GM23338 (cell line): ENCODE measurements at places on chromosomes 12 and 14. TPM values are rescaled to one million over a fixed set of nuclear protein-coding genes. Genes with fewer than 3 reads are reported as not detected.
A peak's percentile ranks its signal among the peaks of the same experiment; 100 is the strongest.

GRCh38 chr12:67025543-67026114 is 243.5 kb upstream of the CAND1 start:
- H3K27me3 ChIP-seq: no peaks in the 10 kb centered on the region
- H3K4me3 ChIP-seq: no peak overlapping the region
- peak; percentile 75 for DNase-seq
- no peak overlapping the region for H3K27ac ChIP-seq

GRCh38 chr12:122840580-122841513 is 5.6 kb downstream of the HIP1R start:
- no peaks in the 10 kb centered on the region for H3K36me3 ChIP-seq
- no peak for DNase-seq
- H3K4me3 ChIP-seq: no peak overlapping the region

DNA sequence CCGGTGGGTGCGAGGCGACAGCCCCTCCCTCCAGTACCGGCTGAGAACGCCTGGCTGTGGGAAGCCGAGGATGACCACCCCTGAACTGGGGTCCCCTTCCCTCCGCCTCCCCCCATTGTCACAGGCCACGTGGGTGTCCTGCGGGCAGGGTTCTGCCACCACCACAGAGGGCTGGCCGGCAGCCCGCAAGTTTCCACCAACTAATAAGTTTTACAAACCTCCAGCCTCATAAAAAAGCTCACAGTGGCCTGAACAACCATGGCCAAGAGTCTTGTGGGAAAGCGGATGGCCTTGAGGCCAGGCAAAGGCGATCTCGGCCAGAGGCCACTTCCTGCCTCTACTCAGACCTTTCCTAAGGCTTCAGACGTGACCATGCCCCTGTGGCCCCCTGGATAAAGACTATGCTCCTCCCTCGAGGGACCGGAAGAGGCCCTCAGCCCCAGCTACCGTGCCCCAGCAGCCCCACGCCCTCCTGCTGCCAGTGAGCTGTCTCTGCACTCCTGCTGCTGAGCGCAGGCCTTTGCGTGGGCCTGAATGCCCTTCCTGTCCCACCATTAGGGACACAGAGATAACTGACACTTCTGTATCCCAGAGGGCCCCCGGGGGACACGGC is 46.1 kb upstream of the DLK1 start:
- no peaks in the 10 kb centered on the region for H3K36me3 ChIP-seq
- H3K27ac ChIP-seq: no peak overlapping the region
- no peaks in the 10 kb centered on the region for H3K27me3 ChIP-seq
- no peaks in the 10 kb centered on the region for H3K4me1 ChIP-seq
- no peak overlapping the region for H3K4me3 ChIP-seq
- DNase-seq: no peak

DNA sequence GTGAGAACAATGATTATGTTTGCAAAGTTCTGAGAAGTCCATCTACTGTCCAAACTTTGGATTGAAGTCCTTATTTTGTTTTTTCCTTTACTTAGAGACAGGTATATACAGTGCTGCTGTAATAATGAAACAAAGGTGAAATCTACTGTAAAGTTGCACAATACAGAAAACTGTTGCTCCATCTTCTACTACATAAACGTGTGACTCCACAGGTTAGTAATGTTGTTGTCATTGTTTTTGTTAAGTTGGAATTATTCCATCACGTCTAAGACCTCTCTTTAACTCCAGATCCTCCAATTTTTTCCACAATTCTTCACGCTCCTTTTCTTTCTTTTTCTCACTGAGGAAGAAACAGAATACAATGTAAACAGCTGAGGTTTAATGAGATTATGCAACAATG is 57.0 kb upstream of the GPHB5 start:
- H3K4me1 ChIP-seq: no peaks in the 10 kb centered on the region
- H3K36me3 ChIP-seq: peaks cover 4% of the 10 kb centered on the region; the same call in 1 of the 2 replicates
- H3K27me3 ChIP-seq: no peaks in the 10 kb centered on the region
- no peak overlapping the region for H3K4me3 ChIP-seq

- H3K36me3 ChIP-seq: no peaks in the 10 kb centered on the region
- no peaks in the 10 kb centered on the region for H3K27me3 ChIP-seq
- peak overlapping the region; percentile 82 for H3K4me3 ChIP-seq
- peaks cover 6% of the 10 kb centered on the region for H3K4me1 ChIP-seq
- H3K27ac ChIP-seq: peak overlapping the region; percentile 93
Observed at GRCh38 chr12:14769969-14770495, 33.2 kb downstream of the WBP11 start.

GRCh38 chr14:31229638-31230572 is 22.3 kb upstream of the HECTD1 start:
- 0 out of 2 replicates have a peak overlapping the region, but pooled peaks have one; percentile 12 for H3K4me3 ChIP-seq
- no peaks in the 10 kb centered on the region for H3K27me3 ChIP-seq
- H3K27ac ChIP-seq: no peak overlapping the region
- DNase-seq: peak; percentile 51
- no peaks in the 10 kb centered on the region for H3K36me3 ChIP-seq

DNA sequence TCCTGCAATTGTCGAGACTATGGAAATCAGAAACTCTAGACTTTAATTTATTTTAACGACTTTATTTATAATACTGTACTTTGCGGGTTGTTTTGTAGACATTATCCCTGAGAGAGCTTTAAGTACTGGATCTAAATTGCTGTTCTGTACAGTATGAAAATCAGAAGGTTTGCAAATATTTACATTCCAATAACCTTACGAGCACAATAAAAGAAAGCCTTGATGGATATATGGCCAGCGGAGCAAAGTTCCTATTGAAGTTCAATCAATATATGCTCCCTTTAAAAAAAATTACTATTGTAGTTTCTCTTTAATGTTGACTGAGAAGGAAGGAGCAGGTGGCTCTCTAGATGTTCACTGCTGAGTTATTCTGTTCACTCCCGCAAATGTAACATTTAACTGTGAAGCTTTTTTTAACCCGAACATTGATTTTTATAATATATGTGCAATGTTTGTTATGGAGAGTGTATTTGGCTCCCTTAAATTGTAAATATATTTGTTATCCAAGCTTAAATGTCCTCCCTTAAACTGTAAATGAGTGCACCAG is 235.3 kb downstream of the PLCZ1 start:
- H3K4me1 ChIP-seq: no peaks in the 10 kb centered on the region
- H3K27me3 ChIP-seq: no peaks in the 10 kb centered on the region
- no peak for DNase-seq
- H3K27ac ChIP-seq: no peak overlapping the region
- H3K36me3 ChIP-seq: no peaks in the 10 kb centered on the region
- H3K4me3 ChIP-seq: no peak overlapping the region

GRCh38 chr12:2853626-2854025 is 3.2 kb downstream of the TEX52 start:
- H3K27me3 ChIP-seq: no peaks in the 10 kb centered on the region
- H3K36me3 ChIP-seq: 0 out of 2 replicates have a peak, but pooled peaks cover 5% of the 10 kb centered on the region
- peak; percentile 95 for DNase-seq
- no peak overlapping the region for H3K4me3 ChIP-seq
- H3K27ac ChIP-seq: peak overlapping the region; percentile 0; the same call in 1 of the 2 replicates
- peaks cover 8% of the 10 kb centered on the region; the same call in 1 of the 2 replicates for H3K4me1 ChIP-seq

The SSPN gene
- 1.1 and 3.1 TPM in 2 replicates for total RNA-seq

The CKAP4 gene
- 54.8 and 58.8 TPM in 2 replicates for total RNA-seq

DNA sequence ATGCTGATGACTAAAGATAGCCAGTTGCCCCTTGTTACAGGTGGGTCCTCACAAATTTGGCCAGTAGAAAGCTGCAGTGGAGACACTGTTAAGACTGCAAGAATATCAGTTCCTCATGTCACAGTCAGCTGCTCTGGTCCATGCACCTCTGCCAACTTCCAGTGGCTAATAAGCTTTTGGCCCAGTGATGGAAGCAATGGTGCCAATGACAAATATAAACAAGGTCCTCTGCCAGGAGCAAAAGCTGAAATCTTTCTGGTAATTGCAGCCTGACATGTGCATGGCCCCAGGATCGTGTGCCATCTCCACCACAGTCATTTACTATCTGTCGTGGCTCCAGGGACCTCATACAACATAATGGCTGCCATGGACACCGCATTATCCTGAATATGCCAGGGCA is 85.4 kb upstream of the TMEM260 start:
- no peak overlapping the region for H3K4me3 ChIP-seq
- no peak for DNase-seq

DNA sequence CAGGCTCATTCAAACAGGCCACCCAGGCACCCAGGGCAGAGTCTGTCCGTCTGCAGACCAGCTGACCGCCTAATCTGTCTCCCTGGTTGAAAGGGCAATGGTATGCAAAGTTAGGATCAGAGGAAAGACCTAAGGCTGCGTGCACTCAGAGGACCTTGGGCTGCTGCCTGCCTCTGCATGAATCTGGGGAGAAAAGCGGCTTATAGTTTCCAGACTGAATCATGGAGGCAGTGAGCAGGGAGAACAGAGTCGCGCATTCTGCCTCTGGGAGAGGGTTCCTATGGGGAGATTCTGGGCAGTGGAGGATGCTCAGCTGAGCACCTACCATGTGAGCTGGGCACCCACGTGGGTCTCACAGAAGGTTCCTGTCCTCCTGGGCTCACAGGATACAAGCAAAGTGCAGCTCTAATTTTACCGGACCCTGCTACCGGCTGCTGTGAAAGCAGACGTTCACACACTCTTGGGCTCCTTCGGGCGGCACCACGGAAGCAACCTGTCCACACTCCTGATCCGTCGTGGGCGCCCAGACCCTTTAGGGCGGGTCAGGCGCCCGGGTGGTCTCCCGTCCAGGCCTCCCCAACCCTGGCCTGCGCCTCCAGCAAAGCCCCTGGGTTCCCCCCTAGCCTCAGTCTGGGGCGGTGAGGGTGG is 772 bp downstream of the SCARB1 start:
- peak overlapping the region; percentile 88 for H3K4me3 ChIP-seq
- H3K27me3 ChIP-seq: 0 out of 2 replicates have a peak, but pooled peaks cover 3% of the 10 kb centered on the region
- 0 out of 2 replicates have a peak, but pooled peaks cover 5% of the 10 kb centered on the region for H3K36me3 ChIP-seq
- H3K4me1 ChIP-seq: peaks cover 24% of the 10 kb centered on the region
- no peak overlapping the region for H3K27ac ChIP-seq

The PPFIA2 gene
- 5.9 and 7.2 TPM in 2 replicates for total RNA-seq

- no peak for DNase-seq
- H3K27ac ChIP-seq: no peak overlapping the region
- no peaks in the 10 kb centered on the region for H3K36me3 ChIP-seq
- H3K4me3 ChIP-seq: peak overlapping the region; percentile 74; the same call in 1 of the 2 replicates
- H3K4me1 ChIP-seq: peaks cover 27% of the 10 kb centered on the region
Observed at GRCh38 chr14:104794099-104794498, 1.4 kb downstream of the AKT1 start.

The RGS6 gene
- total RNA-seq: 0.83 and 2.4 TPM in 2 replicates

The HHIPL1 gene
- total RNA-seq: 1.6 and 2.0 TPM in 2 replicates

The SPATS2 gene
- 20.6 and 28.1 TPM in 2 replicates for total RNA-seq

GRCh38 chr12:5489760-5490406 is 58.0 kb downstream of the NTF3 start:
- DNase-seq: no peak
- H3K36me3 ChIP-seq: no peaks in the 10 kb centered on the region
- no peaks in the 10 kb centered on the region for H3K4me1 ChIP-seq
- H3K27me3 ChIP-seq: no peaks in the 10 kb centered on the region
- H3K27ac ChIP-seq: no peak overlapping the region
- no peak overlapping the region for H3K4me3 ChIP-seq

GRCh38 chr14:56826214-56826613 is 15.9 kb upstream of the OTX2 start:
- H3K27ac ChIP-seq: no peak overlapping the region

DNA sequence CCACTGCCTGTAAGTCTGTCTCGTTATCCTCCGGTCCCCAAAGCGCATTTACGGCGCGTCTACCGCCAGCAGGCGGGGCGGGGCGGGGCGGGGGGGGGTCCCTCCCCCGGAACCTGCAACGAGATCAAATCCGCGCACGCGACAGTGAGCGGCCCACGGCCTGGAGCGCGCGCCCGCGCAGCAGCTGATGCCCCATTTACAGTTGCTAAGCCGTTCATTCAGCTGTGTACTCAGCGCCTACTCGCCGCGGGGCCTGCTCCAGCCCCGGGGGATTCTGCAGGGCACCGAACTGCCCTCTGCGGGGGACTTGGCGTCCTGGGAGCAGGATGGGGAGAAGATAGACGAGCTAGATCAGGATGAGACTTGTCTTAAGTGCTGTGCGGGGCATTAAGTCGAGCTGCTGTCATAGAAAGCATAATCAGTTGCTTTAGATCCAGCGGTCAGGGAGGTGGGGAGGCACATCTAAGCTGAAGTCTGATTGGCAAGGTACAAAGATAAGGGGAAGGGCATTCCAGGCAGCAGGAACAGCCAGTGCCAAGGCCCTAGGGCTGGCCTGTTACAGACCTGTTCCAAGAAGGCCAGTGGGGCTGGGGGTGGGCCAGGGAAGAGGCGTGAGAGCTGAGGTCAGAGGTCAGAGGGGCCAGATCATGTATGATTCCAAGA is 1.4 kb upstream of the CCDC85C start:
- H3K27ac ChIP-seq: no peak overlapping the region
- H3K27me3 ChIP-seq: peaks cover 50% of the 10 kb centered on the region
- H3K36me3 ChIP-seq: no peaks in the 10 kb centered on the region

GRCh38 chr12:14921218-14921617 is 17.1 kb downstream of the ERP27 start:
- H3K4me1 ChIP-seq: no peaks in the 10 kb centered on the region
- no peak overlapping the region for H3K27ac ChIP-seq
- H3K27me3 ChIP-seq: no peaks in the 10 kb centered on the region
- no peaks in the 10 kb centered on the region for H3K36me3 ChIP-seq

The FBLN5 gene
- 2.0 and 4.9 TPM in 2 replicates for total RNA-seq

GRCh38 chr12:115968211-115968610 is 309.3 kb downstream of the MED13L start:
- no peak for DNase-seq
- no peaks in the 10 kb centered on the region for H3K4me1 ChIP-seq
- no peak overlapping the region for H3K4me3 ChIP-seq
- no peaks in the 10 kb centered on the region for H3K27me3 ChIP-seq

The OTUB2 gene
- 4.1 and 4.4 TPM in 2 replicates for total RNA-seq

The RBP5 gene
- 3.0 TPM in 1 of 2 replicates, not detected in the other for total RNA-seq

The KRT74 gene
- not detected in 2 replicates for total RNA-seq

The ANKRD33 gene
- 0.27 and 1.7 TPM in 2 replicates for total RNA-seq

DNA sequence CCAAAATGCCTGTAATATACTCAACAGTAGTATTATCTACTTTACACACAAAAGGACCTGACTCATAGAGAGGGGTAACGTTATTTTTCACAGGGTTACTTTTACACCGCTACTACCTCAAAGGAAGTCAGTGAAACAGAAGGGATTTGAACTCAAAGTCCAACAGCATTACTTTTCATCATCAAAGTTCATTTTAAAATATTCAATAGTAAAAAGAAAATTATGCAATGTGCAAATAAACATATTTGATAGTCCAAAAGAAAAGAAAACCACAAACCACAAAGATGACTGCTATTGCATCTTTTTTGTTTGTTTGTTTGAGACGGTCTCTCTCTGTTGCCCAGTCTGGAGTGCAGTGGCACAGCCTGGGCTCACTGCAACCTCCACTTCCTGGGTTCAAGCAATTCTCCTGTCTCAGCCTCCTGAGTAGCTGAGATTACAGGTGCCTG is 15.5 kb downstream of the KIF21A start:
- no peaks in the 10 kb centered on the region for H3K27me3 ChIP-seq
- no peaks in the 10 kb centered on the region for H3K4me1 ChIP-seq
- H3K27ac ChIP-seq: no peak overlapping the region
- H3K4me3 ChIP-seq: no peak overlapping the region
